Sigmoid colon (tissue), 7 donors: ENCODE measurements at places on chromosomes 12 and 14.
A peak's percentile ranks its signal among the peaks of the same experiment; 100 is the strongest.

DNA sequence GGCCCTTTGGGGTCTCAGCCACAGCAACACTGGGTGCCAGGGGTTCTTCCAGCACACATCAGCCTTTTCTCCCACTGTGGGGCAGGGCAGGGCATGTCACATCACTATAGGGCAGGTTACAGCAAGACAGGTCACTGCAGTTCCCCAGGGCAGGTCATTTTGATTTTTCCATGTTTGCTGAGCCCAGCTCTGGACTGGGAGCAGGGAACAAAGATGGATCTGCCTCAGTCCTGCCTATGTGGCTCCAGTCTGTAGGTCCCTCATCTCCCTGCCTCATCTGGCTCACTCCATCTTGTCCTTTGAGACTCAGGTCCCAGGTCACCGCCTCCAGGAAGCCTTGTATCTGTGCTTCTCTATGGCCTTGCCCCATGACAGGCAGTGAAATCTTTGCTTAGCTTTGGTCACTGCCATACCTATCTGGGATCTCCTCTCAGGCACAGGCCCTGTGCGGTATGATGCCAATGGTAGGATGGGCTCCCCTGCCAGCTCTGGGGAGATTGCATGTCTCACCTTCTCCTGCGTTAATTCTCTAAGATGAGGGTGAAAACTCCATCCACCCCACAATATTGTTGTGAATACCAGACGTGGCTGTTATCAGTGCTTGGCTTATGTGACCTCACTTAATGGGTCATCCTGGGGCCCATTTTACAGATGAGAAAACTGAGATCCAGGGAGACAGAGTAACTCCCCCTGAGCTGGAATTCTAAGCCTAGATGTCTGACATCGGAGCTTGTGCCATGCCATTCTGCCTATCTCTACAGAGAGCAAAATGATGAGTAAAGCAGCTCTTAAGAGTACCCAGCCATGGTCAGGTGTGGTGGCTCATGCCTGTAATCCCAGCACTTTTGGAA, 1.5 kb downstream of the SERPINA6 start:
- DNase-seq: no peak

DNA sequence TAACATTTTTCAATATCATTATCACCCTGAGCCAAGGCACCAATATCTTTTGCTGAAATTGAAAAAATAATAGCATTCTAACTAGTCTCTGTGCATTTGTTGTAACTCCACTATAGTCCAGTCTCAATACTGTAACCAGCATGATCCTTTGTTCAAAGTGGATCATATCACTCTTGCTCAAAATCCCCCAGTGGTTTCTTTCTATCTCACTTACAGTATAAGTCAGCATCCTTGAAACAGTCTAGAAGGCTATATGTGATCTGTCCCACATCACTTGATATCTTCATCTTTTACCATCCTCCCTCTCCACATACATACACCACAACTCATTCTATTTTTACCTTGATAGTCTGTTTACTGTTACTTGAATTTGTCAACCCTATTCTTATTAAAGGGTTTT, 435.7 kb downstream of the CCER1 start:
- DNase-seq: no peak

- peak; percentile 84 for DNase-seq
Observed at GRCh38 chr12:52156757-52157565, 34.9 kb downstream of the KRT80 start.

GRCh38 chr14:61217516-61217915, 63.6 kb downstream of the TMEM30B start:
- DNase-seq: no peak

DNA sequence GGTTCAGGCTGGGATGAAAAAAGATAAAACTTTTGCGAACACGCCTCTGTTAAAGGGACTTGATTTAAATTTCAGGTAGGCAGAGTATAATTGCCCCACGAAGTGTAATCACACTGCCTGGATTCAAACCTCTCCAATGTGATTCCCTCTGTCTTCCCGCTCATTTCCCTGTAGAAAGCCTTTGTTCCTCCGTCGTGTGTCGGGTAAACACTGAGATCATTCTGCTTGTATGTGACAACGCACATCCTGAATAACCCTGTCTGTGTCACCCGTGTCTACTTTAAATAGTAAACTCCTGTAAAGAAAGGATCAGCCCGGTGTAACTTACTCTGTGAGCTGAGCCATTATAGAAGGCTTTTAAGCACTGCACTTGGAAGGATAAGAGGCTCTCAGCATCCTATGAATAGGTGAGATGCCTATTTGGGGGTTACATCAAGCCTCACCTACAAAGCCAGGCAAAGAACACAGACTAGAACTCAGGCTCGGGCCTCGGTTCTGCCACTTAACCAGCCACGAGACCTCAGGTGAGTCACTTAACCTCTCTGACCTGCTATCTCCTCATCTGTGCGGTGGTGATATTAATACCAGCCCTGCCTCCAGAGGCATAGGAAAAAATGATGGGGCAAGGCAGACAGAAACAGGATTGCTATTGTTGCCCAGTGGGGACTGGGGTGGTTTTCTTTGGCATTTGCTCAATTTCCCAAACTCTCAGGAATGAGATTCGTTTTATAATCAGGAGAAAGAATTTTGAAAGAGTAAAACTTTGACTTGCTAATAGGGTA, 74.2 kb downstream of the RBM19 start:
- no peak for DNase-seq

DNA sequence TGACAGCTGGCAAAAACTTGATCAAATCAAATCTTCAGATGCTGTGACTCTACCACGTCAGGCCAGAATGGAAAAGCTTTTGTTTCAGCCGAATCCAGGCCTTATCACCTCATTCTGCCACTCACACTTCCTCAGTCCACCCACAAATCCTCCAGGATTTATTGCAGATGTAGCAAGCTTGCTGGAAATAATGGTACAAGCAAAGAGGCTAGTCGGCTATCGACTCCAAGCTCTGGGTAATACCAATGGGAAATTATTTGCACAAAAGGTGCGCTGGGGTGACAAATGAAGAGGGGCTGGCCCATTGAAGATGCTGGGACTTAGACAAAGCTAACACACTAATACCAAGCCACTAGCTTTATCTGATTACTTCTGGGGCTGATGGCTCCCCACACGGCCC, 250.5 kb downstream of the ASCL1 start:
- no peak for DNase-seq
